ENCODE measurements at places on chromosomes 6 and 20.
A peak's percentile ranks its signal among the peaks of the same experiment; 100 is the strongest.

- no peak for DNase-seq
These were observed 72.7 kb downstream of the SOX4 start for GRCh38 chr6:21666201-21666691.

GRCh38 chr6:122407712-122408111, 8.3 kb downstream of the HSF2 start:
- no peak for DNase-seq

GRCh38 chr6:31053873-31054272, 43.6 kb downstream of the MUC22 start:
- no peak for DNase-seq

- no peak for DNase-seq
These were observed 11.4 kb downstream of the HMGCLL1 start for GRCh38 chr6:55567558-55567957.

GRCh38 chr6:33613795-33614168, 7.3 kb upstream of the ITPR3 start:
- no peak for DNase-seq

- no peak for DNase-seq
These were observed 22.1 kb upstream of the EEF1A1 start for GRCh38 chr6:73542891-73543290.

GRCh38 chr20:11918981-11919380, 1.3 kb downstream of the BTBD3 start:
- no peak for DNase-seq

DNA sequence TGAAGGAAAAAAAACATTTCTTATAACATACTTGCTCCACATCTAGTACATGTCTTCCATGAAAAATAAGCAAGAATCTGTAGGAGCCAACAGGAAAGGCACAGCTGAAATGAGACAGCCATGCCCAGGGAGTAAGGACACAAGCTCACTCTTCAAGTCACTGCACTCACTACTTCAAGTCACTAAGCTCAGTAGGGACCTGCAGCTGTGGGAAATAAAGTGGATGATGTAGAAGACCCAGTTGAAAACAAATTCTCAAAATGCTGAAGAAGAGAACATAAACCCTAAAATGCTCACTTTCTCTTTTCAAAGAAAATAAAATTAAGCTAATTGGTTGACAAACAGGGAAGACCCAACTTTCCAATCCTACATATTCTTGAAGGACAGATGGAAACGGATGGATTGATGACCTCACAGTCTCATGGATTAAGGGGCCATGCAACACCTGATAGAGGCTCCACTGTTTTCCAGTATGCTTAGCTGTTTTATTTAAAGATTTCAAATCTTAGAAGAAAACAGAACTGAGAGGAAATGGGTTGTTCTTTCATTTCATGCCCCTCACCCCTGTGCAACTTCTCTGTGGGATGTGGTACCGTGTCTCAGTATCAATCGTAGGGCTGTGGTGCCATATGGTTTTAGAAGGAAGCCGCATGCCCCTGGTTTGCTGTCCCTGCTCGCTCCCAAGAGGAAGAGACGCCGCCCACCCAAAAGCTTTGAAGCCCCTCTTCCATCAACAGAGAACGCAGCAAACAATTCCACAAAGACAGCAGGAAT, 133.3 kb downstream of the WDR27 start:
- no peak for DNase-seq

DNA sequence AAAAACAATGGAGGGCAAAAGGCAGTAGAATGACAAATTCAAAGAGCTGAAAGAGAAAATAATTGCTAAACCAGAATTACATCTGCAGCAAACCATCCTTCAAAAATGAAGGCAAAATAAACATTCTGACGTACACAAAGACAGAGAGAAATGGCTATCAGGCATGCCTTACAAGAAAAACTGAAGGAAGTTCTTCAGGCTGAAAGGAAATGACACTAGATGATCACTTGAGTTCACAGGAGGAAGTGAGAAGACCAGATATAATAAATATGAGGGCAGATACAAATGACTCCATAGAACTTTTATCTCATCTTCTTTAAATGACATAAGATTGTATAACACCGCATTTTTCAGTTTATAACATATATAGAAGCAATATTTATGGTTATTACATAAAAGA, 30.0 kb downstream of the DZANK1 start:
- DNase-seq: no peak

DNA sequence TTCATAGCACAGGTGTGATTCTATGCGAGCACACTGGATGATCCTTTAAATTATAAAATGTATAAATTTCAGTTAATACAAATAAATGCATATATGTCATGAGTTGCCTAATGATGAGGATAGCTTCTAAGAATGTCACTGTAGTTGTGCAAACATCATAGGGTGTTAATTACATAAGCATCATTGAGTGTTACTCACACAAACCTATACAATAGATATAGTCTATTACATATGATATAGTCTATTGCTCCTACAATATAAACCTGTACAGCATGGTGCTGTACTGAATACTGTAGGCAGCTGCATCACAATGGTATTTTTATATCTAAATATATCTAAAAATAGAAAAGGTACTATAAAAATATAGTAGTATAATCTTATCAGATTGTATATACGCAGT, 159.0 kb downstream of the PTPRK start:
- DNase-seq: no peak

DNA sequence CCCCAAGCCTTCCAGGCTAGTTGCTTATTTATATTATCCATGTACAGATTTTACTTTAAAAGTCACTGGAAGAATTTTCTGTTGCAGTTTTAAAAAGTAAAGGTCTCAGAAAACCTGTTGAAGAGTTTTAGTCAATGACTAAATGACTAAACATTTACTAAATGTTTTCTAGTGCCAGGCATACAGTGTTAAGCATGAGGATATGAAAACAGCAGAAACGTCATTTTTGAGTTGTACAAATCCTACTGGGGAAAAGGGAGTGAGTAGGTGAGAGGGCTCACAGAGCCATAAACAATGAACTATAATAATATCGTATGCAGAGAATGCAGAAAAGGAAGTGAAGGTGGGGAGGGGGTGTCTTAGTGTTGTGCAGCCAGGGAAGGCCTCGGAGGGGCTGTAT, 66.3 kb downstream of the MAN1A1 start:
- DNase-seq: no peak

GRCh38 chr6:158026901-158027589, 45.4 kb downstream of the SYNJ2 start:
- no peak for DNase-seq

GRCh38 chr6:155962276-155962675, 506.6 kb upstream of the NOX3 start:
- no peak for DNase-seq

- no peak for DNase-seq
These were observed 898.9 kb upstream of the ADGRB3 start for GRCh38 chr6:67736161-67736560.

DNA sequence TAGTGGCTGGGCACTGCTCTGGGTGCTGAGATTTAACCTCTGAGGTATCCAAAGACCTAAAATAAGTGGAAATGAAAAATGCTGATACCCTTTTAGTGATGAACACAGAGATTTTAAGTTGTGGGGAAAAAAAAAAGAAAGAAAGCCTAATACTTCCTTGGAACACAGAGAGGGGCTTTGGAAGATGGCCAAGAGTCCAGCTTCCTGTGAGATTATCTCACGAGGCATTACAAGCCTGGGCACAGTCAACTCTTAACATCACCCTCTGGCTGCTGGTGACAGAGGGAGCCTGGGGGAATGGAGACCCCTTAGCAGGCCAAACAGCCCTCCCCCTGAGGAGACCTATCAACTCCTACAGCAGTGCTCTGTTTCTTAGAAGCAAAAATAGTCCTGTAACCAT, 19.7 kb downstream of the BTN2A1 start:
- no peak for DNase-seq

DNA sequence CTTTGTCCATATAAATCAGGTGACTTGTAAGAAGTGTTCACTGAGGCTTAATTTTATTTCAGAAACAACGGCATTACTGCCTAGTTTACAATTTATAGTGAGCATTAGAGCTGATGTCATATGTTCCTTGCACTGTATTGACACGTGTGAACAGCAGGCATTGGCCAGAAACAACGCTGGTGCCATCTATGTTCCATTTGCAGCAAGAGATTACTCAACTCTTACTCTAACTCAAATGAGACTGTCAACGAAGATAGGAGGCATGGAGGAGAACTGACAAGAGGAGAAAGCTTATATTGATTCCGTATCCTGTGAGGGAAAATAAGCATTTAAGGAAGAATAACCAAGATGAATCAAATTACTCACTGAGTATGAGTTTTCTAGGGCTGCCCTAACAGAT, 48.4 kb downstream of the MTFR2 start:
- no peak for DNase-seq

- DNase-seq: no peak
These were observed 74.6 kb upstream of the CEP85L start for GRCh38 chr6:118725944-118726343.

DNA sequence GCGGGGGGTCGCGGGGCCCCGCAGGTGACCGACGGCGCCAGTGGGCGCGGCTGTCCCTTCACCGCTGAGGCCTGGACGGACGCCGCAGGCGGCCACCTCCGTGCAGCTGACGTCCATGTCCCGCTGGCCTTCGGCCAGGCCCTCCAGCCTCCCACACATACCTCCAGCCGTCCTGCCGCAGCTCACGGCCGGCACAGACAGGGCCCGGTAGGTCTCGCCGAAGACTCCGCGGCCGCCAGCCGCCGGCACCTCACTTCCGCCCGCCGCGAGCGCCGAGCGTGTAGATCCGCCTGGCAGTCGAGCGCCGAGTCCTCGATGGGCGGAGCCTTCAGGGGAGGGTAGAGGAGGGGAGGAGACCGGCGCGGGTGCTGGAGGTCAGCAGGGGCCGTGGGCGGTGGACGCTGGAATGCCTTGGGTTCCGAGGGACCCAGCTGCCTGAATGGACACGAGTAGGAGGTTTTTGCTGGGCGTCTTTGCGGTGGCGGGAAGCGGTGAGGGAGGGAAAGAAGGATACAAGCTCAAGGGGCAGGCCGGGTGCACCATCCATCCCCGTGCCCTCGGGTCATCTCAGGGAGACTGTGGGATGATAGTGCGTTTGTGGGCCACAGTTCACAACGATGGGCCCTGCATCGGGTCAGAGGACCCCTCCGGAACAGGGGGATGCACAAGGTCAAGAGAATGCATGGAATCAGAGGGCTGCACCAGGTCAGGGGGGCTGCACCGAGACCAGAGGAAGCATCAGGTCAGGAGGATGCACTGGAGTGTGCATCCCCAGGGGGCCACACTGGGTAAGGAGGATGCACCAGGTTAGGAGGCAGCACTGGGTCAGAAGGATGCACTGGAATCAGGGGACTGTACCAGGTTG, at the start of gene EXOC2:
TSS of gene EXOC2 (minus strand) at position 282 of the 865 bp plus-strand sequence. CDS start 55,321 bp downstream, outside the sequence.
- DNase-seq: peak; percentile 93

DNA sequence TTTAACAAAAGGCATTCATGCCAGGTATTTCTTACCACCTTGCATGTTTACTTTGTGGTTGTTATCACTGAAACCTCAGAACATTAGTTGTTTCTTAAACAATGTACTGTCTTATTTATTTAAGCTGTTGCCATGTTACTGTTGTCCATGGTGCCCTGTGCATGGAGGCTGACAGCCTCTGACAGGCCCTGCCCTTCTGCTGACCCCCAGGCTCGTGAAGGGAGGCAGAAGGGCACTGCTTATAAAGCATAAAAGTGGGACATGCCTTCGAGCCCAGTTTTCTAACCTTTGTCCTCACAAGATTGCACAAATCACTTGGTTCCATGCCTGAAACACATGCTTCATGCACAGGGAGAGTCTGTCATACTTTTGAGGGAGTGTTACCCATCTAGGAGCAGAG, 46.7 kb upstream of the CLIC5 start:
- DNase-seq: no peak

GRCh38 chr6:117317261-117317660, 51.9 kb downstream of the VGLL2 start:
- DNase-seq: peak; percentile 17

GRCh38 chr6:123802351-123802696, 1.3 kb upstream of the NKAIN2 start:
- DNase-seq: no peak

GRCh38 chr6:106561686-106562405, 67.5 kb downstream of the RTN4IP1 start:
- no peak for DNase-seq

DNA sequence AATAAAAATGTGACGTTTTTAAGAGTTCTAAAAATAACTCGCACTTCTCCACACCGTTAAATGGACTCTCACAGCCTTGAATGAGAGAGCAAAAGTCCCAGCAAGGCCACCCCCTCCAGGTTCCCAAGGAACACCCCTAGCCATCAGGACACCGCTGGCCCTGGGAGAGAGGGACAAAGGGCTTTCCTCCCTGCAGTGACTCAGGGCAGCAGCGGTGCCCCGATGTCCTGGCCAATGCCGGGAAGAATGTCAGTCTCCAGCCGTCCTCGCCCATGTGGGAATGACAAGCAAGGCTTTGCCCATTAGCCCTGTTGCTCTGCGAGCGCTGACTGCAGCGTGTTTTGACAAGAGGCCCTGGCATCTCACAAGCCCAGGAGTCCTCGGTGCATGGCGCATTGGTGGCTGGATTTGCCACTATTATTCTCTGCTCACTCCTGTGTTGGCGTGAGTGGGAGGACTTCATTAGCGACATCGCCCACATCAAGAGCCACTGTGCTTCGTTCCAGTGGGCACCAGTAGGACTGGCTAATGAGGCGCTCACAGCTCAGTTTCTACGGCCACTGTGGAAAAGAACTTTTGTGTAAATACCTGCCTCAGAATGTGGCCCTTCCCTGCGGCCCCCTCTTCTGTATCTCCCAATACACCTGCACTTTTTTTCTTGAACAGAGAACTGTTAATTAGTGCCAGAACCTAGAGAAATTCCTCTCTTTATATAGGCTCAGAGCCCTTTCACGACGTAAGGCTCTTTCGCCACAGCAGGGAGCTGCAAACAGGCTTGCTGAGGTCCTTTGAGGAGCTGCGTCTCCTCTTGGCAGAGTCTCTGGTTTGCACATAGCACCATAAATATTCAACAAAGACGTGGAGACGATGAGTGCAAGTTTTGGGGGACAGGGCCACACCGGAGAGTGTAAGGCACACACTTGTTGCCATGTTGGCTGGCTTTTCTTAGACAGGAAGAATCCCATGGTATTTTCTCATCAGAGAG, 336.6 kb downstream of the TAF4 start:
- no peak for DNase-seq

DNA sequence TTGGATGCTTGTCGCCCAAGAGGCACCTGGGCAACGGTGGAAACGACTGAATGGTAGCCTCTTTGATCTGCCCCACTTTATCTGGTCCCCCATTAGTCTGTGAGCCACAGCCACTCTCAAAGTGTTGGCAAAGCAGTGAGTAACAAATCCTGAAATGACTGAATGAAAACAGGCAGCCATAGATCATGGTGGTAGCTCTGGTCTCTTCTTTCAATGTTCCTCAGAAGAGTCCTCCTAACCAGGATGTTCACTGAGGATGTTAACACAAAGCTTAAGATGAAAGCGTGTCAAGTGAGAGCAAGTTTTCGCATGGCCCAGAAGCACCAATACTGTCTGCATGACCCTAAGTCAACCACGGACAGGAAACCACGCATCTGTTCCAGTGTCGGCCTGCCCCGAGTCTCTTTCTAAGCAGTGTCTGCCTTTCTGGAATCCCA, 107.3 kb downstream of the IRF4 start:
- no peak for DNase-seq

GRCh38 chr6:109051301-109052017, 43.2 kb downstream of the SESN1 start:
- DNase-seq: no peak

- DNase-seq: no peak
These were observed 10.3 kb downstream of the CST3 start for GRCh38 chr20:23627501-23627900.

GRCh38 chr6:154937306-154938220, 57.6 kb upstream of the TIAM2 start:
- no peak for DNase-seq

Measured in K562 (cell line).